Adrenal gland (tissue), 19 donors: ENCODE measurements at places on chromosomes 11 and 22. TPM values are rescaled to one million over a fixed set of nuclear protein-coding genes. Genes with fewer than 3 reads are reported as not detected.

Gene SLC17A6
- not detected for total RNA-seq

Gene APOBEC3A
- total RNA-seq = not detected

DNA sequence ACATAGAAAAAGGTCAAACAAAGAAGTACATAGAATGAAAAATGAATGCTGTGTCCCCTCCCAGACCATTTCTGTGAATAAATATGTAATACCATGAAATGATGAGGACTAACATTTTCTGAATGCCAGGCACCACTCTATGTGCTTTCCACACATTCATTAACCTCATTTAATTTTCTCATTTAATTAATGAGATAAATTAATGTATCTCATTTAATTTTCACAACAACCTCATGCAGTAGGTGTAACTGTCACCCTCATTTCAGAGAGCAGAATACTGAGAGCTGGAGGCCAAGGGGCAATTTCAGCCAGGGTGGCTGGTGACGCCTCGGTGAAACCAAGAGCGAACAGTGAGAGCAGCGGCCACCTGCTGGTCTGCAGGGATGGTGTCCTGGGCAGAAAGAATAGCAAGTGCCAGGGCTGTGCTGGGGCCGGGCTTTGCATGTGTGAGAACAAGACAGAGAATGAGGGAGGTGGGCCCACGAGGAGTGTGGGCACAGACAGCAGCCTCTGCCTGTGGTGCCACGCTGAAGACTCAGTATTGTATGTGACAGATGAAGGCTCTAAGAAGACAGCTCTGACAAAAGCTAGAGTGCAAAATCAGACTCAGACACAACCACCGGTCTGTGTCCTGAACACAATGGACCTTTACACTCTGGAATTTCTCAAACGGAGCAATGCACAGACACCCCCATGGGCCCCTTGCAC, 1.8 kb upstream of the SERPIND1 start:
- no peak for DNase-seq
- no peak overlapping the region for H3K27ac ChIP-seq
- no peaks in the 10 kb centered on the region for H3K4me1 ChIP-seq
- no peaks in the 10 kb centered on the region for H3K27me3 ChIP-seq
- H3K36me3 ChIP-seq = no peaks in the 10 kb centered on the region

DNA sequence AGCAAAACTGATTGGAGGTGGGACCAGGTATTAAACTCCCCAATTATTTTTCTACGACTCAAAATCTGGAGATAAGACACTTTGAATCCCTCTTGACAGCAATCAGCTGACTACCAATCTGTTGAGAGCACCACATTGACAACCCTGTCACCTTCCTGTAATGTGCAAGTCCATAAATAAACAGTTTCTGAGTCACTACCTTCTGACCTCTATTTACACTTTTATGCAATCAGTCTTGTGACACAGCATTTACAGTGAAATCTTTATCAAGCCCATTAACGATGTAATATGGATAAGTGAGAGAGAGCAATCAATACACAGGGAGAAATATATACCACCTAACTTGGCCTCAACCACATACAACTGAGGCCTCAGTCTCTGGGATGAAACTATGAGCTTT, 283.7 kb upstream of the ANO5 start:
- H3K27me3 ChIP-seq = no peaks in the 10 kb centered on the region
- H3K4me1 ChIP-seq = no peaks in the 10 kb centered on the region
- DNase-seq = no peak

- H3K36me3 ChIP-seq = peaks cover 10% of the 10 kb centered on the region
- DNase-seq = no peak
- H3K27ac ChIP-seq = no peak overlapping the region
- H3K4me1 ChIP-seq = peaks cover 9% of the 10 kb centered on the region
These were observed 4.9 kb upstream of the CCDC34 start for GRCh38 chr11:27367881-27368280.
